GM13977 (cell line): ENCODE measurements at places on chromosomes 6 and 20.

GRCh38 chr20:20134941-20135575 lies 82.7 kb downstream of the CFAP61 start:
- DNase-seq, result no peak

DNA sequence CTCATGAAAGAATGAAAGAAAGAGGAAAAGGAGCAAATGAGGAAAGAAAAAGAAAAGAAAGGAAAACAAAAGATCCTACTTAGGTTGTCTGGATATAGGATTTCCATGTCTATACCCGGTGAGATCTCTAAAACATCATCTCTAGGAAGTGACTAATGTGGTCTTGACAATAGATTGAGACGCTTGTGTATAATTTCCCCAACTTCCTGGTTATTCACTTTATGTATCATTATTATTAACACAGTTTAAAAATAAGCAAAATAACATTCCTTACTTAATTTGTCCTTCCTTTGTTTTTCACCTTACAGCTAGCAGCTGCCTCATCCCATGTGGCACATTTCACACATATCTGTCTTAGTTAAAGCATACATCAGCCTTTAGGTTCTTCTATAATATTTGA lies 27.0 kb downstream of the LAMA4 start:
- no peak for DNase-seq

DNA sequence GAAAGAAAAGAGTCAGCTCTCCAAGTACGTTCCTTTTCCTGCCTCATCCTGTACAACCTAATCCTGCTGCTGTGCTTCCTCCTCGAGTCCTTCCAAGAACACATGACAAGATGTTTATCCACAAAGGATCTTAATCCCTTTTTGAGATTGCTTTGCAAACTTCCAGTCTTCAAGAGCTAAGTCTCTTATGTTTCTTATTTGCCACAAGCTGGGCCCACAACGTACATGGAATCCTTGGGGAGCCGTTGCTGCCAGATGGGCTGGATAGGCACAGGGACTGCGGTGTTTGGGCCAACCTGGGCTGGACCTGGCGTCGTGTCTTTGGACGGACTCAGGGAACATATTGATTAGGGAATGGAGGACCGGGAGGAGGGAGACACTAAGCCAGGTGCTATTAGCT lies 79.7 kb upstream of the AFDN start:
- DNase-seq, result no peak

DNA sequence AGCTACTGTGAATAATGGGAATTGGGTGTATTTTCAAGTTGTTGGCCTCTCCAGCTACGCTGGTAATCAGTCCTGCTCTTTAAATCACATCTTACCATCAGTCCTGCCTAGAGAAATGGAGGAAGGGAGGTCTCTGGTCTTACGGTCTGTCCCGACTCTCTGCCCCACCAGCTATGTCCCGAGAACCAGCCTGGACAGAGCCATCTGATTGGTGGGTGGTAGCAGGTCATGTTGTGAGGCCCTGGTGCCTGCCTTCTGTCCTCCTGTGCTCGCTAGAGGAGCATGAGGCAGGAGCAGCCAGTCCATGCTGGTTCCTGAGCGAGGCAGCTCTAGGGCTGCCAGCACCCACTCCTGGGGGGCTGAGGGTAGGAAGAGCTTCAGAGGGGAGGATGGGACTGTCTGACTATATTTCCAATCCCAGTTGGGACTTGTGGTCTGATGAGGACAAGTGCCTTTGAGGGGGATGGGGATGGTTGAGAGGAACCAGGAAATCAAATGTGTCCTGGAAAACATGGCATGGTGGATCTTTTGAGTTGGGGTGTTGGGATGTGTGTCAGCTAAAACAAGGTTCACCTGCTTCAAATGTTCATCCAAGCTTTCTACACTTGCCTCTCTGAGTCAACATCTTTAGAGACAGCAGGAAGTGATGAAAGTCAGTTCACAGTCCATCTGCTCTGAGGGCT lies 33.0 kb downstream of the SYNJ2 start:
- no peak for DNase-seq
